NCI-H748 treated with DMSO at 0.1 percent for 48 hours (cell line): ENCODE measurements at places on chromosomes 16 and 17.
A peak's percentile ranks its signal among the peaks of the same experiment; 100 is the strongest.

- no peak for DNase-seq
These were observed 69.9 kb upstream of the MSI2 start for GRCh38 chr17:57186226-57187019.

DNA sequence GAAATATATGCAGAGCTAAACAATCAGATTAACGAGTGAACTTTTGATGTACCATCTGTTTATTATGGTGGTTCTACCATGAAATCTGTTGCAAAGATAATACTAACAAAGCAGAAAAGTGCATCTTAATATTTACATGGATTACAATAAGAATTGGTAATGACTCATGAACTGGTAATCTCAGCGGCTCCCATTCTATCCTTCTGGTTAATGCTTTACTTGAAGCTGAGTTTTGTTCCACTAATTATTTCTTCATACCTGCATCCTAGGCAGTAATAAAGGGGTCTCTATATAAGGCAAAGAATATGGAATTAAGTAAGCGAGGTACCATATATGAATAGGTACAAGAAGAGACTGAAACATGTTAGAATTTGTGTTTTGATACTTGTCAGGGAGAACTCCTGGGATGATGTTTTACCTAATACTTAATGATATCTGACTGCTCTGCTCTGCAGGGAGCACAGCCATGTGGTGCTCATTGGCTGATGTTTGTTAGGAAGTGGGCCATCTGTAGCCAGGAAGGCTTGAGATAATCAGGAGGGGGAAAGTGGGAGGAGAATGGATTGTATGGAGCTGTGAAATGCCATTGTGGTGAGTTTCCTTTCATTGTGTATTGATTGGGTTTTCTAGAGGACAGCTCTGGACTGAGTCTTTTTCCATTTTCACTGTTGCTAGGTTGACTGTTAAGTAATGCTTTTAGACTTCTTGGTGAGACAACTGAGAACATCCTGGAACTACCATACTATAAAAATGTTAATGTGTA lies 52.6 kb downstream of the MAP2K6 start:
- no peak for DNase-seq

- no peak for DNase-seq
These were observed 16.3 kb upstream of the WFIKKN2 start for GRCh38 chr17:50818921-50819657.

DNA sequence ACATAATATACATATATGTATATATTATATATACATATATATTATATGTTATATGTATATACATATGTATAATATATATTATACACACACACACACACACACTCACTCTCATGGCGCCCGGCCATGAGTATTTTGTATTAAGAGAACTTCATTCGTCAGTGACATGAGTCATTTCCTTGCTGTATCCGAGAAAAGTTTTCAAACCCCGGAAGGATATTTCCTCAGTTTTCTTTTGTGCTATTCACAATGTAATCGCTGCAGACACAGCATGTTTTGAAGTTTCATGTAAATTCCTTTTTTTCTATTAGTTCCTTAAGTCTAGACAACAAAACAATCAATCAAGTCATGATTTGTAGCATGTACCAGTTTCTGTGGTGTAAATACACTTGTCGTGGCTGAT lies 33.3 kb downstream of the OR1D5 start:
- no peak for DNase-seq

GRCh38 chr16:80507538-80507937 lies 33.3 kb upstream of the DYNLRB2 start:
- no peak for DNase-seq

GRCh38 chr16:23509782-23510163 lies 521 bp downstream of the GGA2 start:
- peak; percentile 21 for DNase-seq

DNA sequence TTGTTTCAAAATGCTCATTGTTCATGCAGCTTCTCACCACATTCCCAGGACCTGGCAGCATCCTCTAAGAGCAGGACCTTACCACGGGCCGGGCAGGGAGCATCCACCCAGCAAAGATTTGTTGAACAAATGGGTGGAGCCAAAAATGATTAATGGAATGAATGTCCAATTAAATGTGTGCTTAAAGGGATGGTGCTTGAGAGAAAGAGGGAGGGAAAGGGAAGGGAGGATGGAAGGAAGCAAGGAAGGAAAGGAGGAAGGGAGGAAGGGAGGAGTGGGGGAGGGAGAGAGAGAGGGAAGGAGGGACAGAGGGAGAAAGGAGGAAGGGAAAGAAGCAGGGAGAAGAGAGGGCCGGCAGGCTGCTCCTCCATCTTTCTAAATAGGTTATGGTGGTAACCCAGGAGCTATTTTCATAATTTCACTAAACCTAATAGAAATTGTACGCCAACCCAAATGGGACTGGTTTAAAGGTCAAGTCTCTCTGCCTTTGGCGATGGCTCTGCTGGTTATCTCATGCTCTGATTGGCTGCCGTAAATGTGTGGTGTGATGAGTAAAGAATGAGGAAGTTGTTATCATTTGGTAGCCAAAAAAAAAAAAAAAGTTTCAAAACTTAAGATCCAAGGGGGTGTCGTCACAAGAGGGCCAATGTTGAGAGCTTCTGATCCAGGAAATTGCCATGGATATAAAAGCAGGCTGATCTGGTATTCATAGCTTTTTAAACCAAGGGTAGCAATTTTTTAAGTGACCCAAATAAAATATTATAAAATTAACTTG lies 126.7 kb upstream of the FOXF1 start:
- no peak for DNase-seq

GRCh38 chr17:60602385-60602742 lies 2.4 kb downstream of the PPM1D start:
- no peak for DNase-seq

DNA sequence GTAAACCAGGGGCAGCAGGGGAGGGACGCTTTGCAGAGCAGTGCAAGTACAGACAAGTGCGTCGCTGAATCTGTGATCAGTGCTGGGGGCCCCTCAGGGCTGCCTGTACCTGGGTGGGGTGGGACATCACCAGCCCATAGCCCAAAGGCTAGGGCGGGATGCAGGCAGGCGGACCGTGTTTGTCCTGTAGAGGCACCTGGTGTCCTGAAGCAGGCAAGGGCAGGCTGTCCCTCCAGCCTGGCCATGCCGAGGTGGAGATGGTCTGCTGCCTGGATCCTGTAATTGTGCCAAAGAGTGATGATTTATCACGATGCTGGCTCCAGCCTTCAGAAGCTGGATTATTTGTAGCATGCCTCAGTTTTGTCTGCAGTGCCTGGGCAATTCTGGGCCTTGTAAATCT lies 137.9 kb upstream of the GSE1 start:
- DNase-seq = no peak

- no peak for DNase-seq
These were observed 21.9 kb downstream of the STH start for GRCh38 chr17:46020998-46021397.

GRCh38 chr16:19085679-19086200 lies 18.3 kb downstream of the COQ7 start:
- no peak for DNase-seq

GRCh38 chr16:53081032-53081424 lies 26.2 kb downstream of the CHD9 start:
- no peak for DNase-seq

GRCh38 chr17:64491034-64491860 lies 5.6 kb downstream of the POLG2 start:
- DNase-seq = no peak

GRCh38 chr16:49382916-49383315 lies 9.3 kb downstream of the C16orf78 start:
- no peak for DNase-seq

GRCh38 chr16:74372369-74372768 lies 3.7 kb upstream of the NPIPB15 start:
- DNase-seq = no peak

- no peak for DNase-seq
These were observed 35.8 kb upstream of the STH start for GRCh38 chr17:45963283-45963682.

DNA sequence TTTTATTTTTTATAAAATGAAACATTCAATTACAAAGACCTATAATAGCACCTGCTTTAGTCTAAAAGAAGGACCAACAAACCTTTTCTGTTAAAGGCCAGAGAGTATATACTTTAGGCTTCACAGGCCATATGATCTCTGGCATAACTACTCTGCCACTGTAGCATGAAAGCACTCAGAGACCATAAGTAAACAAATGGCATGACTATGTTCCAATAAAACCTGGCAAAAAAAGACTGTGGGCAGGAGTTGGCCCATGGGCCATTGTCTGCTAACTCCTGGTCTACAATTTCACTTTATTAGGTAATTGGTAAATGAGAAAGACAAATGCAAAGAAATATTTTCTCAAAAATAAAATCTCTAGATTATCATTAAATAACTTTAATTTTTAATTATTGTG lies 14.9 kb downstream of the CEP112 start:
- DNase-seq = peak; percentile 82

DNA sequence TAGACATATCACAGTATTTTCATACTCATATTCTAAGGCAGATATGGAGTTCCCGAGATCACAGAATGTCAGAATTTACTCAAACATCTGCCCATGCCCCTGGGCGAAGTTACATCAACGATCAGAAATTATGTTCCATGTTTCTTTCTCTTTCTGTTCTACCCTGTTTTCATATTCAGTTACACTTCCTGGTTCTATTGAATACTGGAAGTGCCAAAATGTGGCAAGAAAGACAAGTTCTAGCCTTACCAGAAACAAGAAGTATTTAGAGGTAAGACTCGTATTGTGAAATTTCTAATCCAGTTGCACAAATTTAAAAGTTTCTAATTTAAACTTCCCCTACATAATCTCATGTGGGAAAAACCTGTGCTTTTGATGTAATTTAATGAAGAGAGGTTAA lies 36.1 kb downstream of the KCNJ2 start:
- DNase-seq = no peak

GRCh38 chr16:72739577-72739976 lies 308.4 kb downstream of the ZFHX3 start:
- DNase-seq = no peak

GRCh38 chr17:76004750-76005262 lies 4.2 kb downstream of the CDK3 start:
- no peak for DNase-seq

- no peak for DNase-seq
These were observed 21.7 kb downstream of the HEATR9 start for GRCh38 chr17:35847006-35847405.

DNA sequence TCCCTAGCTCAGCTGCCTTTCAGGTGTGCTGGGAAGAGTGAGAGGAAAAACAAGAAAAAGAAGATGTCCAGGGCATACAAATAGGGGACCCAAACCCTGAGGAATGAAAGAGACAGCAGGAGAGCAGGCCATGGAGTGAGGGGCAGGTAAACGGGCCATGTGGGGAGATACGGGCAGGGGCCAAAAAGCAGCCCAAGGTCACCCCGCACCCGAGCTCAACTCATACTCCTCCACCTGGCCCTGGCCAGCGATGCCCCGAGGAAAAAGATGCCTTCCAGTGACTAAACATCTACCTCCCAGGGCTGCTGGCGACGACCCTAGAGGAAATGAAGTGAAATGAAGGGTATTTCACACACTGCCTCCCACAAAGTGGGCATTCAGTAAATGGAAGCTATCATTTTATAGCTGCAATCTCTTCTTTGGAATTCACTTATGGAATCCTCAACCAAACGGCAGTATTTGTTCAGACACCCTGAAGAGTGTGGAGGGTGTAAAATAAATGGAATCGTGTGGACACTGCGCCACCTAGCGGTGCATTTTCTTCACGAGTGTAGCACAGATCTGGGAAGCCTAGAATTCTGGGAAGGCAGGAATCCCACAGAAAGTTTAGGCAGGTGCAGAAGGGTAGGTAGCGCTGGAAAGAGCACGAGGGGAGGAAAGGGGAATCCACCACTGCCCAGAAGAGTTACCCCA lies 14.9 kb downstream of the ELAC2 start:
- DNase-seq = peak; percentile 66

- no peak for DNase-seq
These were observed 1.2 kb upstream of the AKAP10 start for GRCh38 chr17:19978805-19979211.

- no peak for DNase-seq
These were observed 13.4 kb upstream of the TAOK1 start for GRCh38 chr17:29376667-29377270.

DNA sequence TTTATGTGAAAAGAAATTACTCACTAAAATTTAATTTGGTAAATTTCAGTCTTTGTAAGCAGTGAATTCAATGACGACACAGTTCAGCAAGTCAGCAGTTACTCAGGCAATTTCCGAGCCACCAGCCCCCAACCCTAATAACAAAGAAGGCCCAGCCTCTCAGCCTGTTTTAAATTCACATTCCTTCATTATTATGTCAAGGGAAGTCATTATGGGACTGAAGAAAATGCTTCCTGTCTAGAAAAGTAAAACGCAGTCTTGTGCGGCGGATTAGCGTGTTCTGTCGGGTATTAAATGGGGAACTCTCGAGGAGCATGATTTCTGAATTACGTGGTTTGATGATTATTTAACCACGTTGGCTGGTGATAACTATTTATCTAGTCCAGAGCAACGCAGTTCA lies 177.6 kb downstream of the AIPL1 start:
- DNase-seq = no peak

GRCh38 chr16:67399218-67399733 lies 6.0 kb upstream of the TPPP3 start:
- DNase-seq = no peak

GRCh38 chr16:55821210-55821609 lies 11.7 kb downstream of the CES1 start:
- DNase-seq = no peak

DNA sequence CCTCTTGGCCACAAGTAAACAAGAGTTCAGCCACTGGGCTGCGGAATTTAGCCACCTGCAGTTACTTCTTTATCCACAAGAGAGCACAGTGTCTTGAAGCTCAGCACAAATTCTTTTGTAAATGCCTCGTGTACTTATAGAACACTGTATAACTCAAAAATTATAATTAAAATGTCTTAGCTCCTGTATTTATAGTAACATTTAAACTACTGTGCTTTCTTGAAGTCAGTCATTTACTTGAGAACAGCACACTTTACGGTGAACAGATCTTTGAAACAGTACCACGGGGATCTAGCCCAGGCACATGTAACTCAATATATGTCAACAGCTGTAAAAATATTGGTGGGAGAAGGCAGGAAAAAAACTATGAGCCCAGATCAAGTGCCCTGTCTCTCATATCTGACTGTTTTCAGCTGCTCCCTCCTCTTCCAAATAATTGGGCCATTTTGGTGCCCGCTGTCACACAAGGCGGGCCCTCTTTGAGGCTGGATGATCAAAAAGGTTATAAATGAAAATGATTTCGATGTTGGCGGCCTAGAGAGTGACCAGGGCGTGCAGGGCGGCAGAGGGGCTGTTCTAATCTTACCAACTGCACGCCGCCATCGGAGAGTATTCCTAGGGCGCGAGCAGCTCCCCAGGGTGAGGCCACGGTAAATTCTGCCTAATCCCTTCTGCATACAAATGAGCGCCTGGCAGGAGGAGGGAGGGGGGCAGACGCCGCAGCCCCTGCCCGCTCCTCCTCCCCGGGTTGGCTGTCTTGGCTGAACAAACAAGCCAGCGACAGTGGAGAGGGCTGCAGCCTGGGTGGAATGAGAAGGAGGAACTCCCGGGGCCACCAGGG lies 183.2 kb downstream of the C16orf78 start:
- DNase-seq = peak; percentile 34

DNA sequence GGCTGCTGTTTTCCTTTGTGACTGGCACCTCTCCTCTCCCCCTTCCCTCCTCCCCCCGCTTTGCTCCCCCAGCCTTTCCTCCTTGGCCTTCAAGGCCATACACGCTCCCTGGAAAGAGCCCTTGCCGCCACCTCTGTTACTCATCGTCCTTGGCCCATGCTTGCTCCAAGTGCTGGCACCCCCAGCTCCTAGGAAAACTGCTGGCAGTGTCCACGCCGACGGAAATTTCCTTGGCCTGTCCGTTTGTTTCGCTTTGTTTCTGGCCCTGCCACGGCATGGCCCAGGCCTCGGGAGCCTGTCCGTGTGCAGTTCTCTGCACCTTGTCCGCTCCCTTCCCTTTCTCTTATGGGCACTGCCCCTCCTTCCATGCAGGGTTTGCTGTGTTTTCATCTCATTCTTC lies 18.0 kb downstream of the CA5A start:
- no peak for DNase-seq
